A549 treated with CORT108297 at 1 μM for 4 hours (cell line): ENCODE measurements at places on chromosomes 11 and 22. TPM values are rescaled to one million over a fixed set of nuclear protein-coding genes. Genes with fewer than 3 reads are reported as not detected.

The VSTM5 gene
- total RNA-seq: not detected in 5 replicates

The ANKK1 gene
- total RNA-seq: 0.03 to 0.05 TPM (median 0.04 TPM) in 3 of 5 replicates, not detected in the others

The GAL3ST1 gene
- 6.1 to 10.2 TPM (median 9.2 TPM) in 5 replicates for total RNA-seq

The MMP26 gene
- total RNA-seq: 0.14 TPM in 1 of 5 replicates, not detected in the others

The TMEM9B gene
- total RNA-seq: 35.5 to 41.4 TPM (median 40.1 TPM) in 5 replicates

The CSNK2A3 gene
- 1.4 to 2.3 TPM (median 1.8 TPM) in 5 replicates for total RNA-seq

The B4GALNT4 gene
- total RNA-seq: 11.1 to 25.3 TPM (median 20.4 TPM) in 5 replicates

The MFRP gene
- total RNA-seq: not detected in 5 replicates

The OR51A4 gene
- not detected in 5 replicates for total RNA-seq

The PPFIBP2 gene
- 12.9 to 14.6 TPM (median 13.5 TPM) in 5 replicates for total RNA-seq
